ENCODE measurements at places on chromosomes 7 and 10. TPM values are rescaled to one million over a fixed set of nuclear protein-coding genes. Genes with fewer than 3 reads are reported as not detected.

CYP17A1 gene
- 0.44 TPM for total RNA-seq

DNA sequence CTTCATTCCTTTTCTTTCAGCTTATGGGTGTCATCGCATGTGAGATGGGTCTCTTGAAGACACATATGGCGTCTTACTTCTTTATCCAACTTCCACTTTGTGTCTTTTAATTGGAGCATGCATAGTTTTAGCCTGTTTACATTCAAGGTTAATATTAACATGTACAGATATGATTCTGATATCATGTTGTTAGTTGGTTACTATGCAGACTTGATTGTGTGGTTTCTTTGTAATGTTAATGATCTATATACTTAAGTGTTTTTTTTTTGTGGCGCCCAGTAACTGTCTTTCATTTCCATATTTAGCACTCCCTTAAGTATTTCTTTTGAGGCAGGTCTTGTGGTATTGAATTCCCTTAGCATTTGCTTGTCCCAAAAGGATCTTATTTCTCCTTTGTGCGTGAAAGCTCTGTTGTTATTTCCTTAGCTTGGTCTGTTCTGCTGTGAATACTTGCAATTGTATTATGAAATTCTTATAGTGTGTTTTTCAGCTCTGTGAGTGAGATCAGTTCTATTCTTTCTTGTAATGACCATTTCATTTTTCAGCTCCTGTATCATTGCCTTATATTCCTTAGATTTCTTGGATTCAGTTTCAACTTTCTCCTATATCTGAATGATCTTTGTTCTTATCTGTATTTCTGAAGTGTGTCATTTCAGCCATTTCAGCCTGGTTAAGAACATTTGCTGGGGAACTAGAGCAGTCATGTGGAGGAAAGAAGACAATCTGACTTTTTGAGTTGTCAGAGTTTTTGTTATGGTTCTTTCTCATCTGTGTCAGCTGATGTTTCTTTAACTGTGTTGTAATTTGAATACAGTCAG is 88.4 kb downstream of the ABCA13 start:
- H3K36me3 ChIP-seq, result no peaks in the 10 kb centered on the region
- no peak overlapping the region for H3K27ac ChIP-seq
- H3K4me3 ChIP-seq, result no peak overlapping the region
- no peaks in the 10 kb centered on the region for H3K4me1 ChIP-seq
- DNase-seq, result no peak

DNA sequence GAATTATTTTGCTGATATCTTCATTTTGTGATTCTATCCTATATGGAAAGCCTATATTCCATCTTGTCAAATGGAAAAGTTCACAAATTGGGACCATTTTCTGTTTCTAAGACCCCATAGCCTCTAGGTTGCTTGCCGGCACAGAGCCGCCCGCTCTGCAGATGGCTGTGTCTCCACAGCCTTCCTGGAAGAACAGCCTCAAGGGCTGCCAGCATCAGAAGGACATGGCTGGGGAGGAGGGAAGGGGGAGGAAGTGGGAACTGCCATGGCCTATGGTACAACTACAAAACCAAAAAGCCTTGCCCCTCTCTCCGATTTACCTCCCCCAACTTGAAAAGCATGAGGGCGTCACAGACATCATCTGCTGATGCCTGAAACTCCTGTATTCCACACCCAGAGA is 75.9 kb downstream of the LANCL2 start:
- H3K27me3 ChIP-seq, result no peaks in the 10 kb centered on the region
- H3K4me1 ChIP-seq, result peaks cover 25% of the 10 kb centered on the region
- DNase-seq, result no peak
- no peak overlapping the region for H3K27ac ChIP-seq
- peaks cover 6% of the 10 kb centered on the region for H3K36me3 ChIP-seq
- no peak overlapping the region for H3K4me3 ChIP-seq

DNA sequence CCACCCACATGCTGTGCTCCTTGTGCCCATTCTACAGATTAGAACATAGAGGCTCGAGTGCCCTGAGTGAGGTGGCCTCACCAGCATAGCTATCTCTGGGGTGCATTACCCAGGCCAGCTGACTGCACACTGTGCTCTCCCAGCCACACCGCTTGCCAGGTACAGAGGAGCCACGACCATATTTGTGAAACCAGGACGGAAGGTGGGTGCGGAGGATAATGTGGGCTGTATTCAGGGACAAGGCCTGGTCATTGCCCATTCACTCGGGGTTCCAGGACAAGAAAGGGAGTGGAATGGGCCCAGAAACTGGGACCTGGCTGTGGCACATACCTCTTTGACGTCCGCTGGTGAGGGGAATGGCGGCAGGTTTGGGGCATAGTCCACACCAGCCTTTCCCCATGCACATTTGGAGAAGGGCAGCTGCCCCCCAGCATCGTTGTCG is 236.0 kb downstream of the TNS3 start:
- peaks cover 25% of the 10 kb centered on the region for H3K36me3 ChIP-seq
- no peak overlapping the region for H3K27ac ChIP-seq
- no peak for DNase-seq

- DNase-seq, result no peak
- no peaks in the 10 kb centered on the region for H3K4me1 ChIP-seq
- no peak overlapping the region for H3K4me3 ChIP-seq
- no peaks in the 10 kb centered on the region for H3K36me3 ChIP-seq
Measured at GRCh38 chr10:10826125-10826524, 191.5 kb upstream of the CELF2 start.

GFRA1 gene
- total RNA-seq, result 30.5 TPM

GRCh38 chr10:29600067-29600466 is 34.7 kb downstream of the SVIL start:
- no peak overlapping the region for H3K27ac ChIP-seq
- no peaks in the 10 kb centered on the region for H3K27me3 ChIP-seq
- H3K36me3 ChIP-seq, result no peaks in the 10 kb centered on the region
- no peak overlapping the region for H3K4me3 ChIP-seq
- H3K4me1 ChIP-seq, result peaks cover 6% of the 10 kb centered on the region
- DNase-seq, result no peak

GRCh38 chr7:6375348-6376101 is 72.2 kb downstream of the DAGLB start:
- peaks cover 29% of the 10 kb centered on the region for H3K4me1 ChIP-seq
- H3K27ac ChIP-seq, result peak overlapping the region; percentile 88
- peak overlapping the region; percentile 83 for H3K4me3 ChIP-seq
- H3K36me3 ChIP-seq, result peaks cover 11% of the 10 kb centered on the region

DNA sequence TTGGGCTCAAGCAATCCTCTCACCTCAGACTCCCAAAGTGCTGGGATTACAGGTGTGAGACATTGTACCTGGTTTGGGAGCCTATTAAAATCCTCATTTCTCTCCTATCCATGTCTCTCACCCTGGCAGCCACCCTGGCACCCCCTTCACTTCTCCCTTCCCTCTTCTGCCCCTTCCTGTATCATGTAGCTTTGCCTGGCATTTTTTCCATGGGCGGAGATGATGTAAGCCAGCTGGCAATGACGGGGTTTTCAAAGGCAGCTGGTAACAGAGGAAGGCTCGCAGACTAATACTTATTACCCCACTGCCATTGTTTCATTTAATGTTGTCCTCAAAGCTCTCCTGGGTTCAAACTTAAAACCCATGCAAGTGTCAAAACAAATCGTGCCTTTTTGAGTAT is 61.9 kb downstream of the RGS10 start:
- peaks cover 3% of the 10 kb centered on the region for H3K4me1 ChIP-seq
- H3K4me3 ChIP-seq, result no peak overlapping the region
- DNase-seq, result no peak
- H3K27me3 ChIP-seq, result peaks cover 23% of the 10 kb centered on the region
- no peak overlapping the region for H3K27ac ChIP-seq
